ENCODE measurements at places on chromosomes 11 and 22.

GRCh38 chr11:85756401-85757200 lies 54.3 kb downstream of the SYTL2 start:
- no peak for DNase-seq

DNA sequence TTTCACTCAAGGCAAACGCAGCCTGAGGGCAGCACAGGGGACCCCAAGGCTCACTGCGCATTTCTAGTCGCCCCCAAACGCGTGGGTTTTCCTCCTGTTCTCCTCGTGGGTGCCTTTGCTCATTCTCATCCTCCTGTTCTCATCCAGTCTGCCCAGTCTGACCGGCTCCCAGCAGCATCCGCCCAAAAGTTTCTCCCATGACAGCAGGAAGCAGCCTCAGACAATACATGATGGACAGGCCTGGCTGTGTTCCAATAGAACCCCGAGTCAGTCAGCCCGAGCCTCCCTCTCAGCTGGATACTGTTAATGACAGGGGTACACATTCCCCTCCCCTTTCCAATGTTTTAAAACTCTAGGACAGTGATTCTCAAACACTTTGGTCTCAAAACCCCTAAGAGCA lies 22.5 kb upstream of the KRTAP5-7 start:
- DNase-seq = no peak

DNA sequence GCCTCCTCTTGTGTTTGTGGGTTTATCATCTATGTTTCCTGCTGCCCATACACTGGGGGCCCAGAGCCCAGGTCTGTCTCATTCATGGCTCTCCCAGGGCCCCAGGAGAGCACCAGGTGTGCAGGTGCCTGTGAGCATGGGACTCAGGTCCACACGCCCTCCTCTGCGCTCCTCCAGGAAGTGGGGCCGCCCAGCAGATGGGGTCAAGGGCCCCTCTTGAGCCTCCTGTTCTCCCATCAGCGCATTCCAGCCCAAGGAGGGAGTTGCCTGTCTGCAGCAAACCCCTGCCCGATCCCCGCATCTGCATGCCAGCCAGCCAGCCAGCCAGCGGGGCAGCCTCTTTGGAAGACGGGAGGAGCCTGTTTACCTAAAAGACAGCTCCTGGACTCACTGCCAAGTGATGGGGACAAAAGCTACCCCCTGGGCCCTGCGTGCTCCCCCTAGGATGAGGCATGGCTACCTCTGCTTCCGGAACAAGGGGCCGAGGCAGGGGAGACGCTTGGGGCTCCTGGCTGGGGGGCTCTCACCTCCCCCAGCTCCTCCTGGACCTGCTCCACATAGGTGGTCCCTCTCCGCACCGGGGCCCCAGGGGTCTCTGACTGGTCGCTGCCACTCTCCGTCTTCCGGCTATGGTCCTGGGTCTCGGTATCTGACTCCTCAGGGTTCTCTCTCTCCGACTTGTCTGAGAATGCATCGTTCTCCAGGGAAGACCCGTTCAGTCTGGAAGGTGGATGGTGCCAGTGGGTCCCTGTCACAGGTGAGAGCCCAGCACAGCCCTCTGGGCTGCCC lies 49.7 kb upstream of the CARS1 start:
- DNase-seq = no peak

DNA sequence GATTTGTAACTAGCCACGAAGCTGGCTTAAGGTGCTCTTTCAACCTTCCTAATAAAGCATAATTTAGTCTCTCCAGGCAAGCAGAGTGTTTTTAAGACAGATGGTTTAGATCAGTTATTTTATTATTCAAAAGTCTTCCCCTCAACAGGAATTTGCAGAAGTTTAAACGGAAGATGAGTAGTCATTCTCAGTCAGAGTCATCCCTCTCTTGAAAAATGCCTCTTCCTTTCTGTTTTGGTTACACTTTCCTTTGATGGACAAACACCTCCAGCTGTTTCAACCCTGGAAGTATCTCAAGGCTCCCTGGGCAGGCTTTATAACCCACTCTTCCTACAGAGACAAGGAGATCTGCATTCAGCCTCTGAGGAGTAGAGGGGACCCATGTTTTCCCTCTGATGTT lies 60.3 kb upstream of the POU2AF2 start:
- no peak for DNase-seq

GRCh38 chr11:75465701-75466531 lies 32.9 kb upstream of the KLHL35 start:
- DNase-seq = no peak

DNA sequence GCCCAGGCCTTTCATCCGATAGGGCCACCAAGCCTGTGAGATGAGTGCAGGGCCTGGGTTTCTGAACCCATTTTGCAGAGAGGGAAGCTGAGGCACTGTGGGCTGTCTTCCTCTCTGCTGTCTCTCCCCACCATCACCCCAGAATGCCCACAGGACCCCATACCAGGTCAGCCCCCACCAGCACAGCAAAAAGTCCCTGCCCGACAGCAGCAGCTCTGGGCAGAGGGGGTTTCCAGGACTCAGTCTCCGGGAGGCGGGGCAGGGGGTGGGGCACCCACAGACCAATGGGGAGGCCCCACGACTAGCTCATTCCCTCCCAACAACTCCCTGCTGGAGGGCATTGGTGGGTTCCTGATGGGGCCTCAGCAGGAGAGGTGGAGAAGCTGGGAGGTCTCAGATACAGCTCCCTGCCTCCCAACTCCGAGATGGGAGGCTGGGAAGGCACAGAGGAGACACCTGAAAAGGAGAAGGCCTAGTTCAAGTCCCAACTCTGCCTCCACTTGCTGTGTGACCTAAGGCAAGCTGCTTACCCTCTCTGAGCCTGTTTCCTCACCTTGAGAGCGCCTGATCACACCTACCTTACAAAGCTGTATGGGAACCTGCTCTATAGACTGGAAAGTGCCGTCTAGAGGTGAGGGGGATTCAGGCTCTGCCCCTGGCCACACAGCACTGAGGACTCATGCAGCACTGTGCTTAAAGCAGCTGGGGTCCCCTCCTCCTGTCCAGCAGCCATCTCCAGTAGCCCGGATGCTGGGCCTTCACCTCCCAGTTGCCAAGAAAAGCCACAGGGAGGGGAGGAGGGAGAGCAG lies 3.5 kb downstream of the CBX7 start:
- DNase-seq = peak; percentile 58

GRCh38 chr11:27205779-27206570 lies 157.0 kb downstream of the CCDC34 start:
- no peak for DNase-seq

DNA sequence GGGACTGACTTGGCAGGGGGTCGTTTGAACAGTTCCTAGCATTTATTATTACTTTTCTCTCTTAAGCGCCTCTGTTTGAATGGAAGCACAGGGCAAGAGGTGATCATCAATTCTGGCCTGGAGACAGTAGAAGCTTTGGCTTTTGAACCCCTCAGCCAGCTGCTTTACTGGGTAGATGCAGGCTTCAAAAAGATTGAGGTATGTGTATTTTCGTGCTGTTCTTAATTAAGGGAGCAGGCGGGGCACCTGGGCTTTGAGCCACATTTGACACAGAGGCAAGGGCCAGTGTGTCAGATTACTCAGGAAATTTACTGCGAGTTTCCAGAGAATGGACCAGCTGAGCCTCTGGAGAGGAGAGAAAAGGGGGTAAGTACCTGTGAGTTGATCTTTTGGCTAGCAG lies 102.4 kb upstream of the SORL1-AS1 start:
- no peak for DNase-seq

GRCh38 chr11:6362185-6362872 lies 27.9 kb upstream of the SMPD1 start:
- DNase-seq = peak; percentile 86

DNA sequence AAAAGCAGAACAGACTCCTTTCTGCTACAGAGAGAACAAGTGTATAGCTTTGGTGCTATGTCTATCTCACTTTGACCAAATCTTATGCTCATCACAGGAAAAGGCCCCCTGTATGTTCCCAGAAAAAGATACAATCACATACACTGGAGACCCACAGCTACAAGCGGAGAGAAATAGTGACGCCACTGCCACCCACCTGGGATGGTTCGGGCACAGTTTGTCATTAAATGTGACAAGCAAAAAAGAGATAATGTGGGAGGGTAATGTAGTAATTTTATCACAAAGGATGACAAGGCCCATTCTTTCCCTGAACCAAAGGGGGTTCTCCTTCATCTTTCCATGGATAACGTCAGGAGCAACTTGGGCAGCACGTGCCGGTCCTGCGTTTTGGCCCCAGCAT lies 32.0 kb downstream of the THOC5 start:
- DNase-seq = no peak

- DNase-seq = peak; percentile 91
These were observed 39.6 kb downstream of the ARRB1 start for GRCh38 chr11:75311858-75312288.

DNA sequence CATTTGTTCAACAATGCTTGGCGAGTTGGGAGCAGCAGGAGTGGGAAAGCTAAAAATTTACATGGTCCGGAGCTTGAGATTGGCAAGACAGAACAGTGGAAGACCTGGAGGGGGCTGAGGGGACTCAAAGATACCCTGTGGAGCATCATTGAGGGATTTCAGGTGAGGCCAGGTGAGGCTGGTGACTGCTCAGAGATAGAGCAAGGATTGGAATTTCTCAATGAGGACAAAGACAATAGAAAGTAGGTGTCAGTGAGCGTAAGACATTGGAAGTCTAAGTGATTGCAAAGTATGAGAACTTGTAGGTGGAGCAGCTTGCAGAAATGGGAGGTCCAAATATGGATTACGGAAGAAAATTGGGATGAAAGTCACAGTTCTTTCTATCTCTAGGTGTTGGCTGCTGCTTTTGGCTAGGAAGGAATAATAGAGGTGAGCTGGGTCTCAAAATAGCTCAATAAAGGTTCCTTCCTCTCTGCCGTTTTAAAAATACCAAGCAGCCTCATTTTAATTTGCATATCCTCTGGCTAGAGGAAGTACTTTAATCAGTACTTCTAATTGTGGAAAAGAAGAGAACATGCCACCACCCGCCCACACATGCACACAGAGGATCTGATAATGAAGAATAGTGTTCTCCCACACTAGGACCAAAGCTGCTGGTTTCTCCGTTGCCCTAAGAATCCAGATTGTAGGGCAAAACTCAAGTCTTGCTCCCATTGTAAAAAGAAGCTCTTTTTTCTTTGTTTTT lies 41.8 kb upstream of the SORL1-AS1 start:
- no peak for DNase-seq

GRCh38 chr11:113446112-113446511 lies 29.1 kb downstream of the DRD2 start:
- no peak for DNase-seq

GRCh38 chr11:17553249-17553546 lies 6.1 kb downstream of the OTOG start:
- DNase-seq = no peak

DNA sequence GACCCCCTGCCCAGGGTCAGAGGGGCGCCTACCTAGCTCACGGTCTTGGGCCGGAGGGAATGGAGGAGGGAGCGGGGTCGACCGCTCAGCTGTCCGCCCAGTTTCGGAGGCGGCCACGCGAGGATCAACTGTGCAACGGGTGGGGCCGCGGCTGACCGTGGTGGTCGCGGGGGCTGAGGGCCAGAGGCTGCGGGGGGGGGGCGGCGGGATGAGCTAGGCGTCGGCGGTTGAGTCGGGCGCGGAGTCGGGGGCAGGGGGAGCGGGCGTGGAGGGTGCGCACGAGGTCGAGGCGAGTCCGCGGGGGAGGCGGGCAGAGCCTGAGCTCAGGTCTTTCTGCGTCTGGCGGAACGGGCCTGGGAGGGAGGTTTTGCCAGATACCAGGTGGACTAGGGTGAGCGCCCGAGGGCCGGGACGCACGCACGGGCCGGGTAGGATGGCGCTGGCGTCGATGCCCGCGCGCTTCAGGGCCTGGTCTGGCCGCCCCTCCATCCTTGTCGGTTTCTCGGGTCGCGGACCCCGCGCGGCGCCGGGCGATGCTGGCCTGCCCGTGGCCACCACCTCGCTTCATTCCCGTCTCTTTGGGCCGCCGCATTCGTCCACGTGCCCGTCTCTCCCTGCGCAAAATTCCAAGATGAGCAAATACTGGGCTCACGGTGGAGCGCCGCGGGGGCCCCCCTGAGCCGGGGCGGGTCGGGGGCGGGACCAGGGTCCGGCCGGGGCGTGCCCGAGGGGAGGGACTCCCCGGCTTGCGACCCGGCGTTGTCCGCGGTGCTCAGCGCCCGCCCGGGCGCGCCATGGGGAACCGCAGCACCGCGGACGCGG lies at the start of gene DRD4:
DRD4 (plus strand) TSS at position 759 of the 822 bp plus-strand sequence; CDS start at position 795, 36 bp downstream.
- no peak for DNase-seq

DNA sequence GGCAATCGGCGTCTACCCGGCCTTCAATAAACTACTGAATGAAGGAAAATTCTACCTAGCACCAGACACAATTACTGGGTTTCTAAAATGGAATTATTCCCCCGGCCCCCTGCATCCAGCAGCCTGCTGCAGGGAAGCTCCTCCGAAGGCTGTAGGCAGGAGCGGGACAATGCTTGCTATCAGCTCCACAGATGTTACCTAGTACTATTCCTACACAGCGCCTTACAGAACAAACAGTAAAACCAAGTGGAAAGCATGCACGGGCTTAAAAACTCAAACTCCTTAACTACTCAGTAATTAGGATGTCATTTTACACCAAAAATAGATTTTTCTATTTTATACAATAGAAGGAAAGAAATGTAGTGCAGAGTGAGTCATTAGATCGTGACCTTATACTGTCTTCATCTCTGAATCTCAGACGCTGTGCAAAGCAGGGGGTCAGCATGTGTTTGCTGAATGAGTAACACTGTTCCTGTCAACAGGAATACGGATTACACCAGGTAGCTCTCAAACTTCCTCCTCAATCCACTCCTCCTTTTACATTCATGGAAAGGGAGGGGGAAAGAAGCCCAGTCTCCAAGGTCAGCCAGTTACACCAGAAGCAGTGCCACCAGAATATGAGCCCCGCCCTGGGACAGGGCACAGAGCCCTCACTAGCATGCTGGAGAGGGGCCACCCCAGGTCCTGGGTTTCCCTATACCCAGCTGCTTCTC lies 74.9 kb downstream of the PACSIN2 start:
- no peak for DNase-seq

GRCh38 chr11:84990141-84990540 lies 637.0 kb downstream of the DLG2 start:
- no peak for DNase-seq

GRCh38 chr11:63001456-63001855 lies 14.2 kb downstream of the SLC22A8 start:
- no peak for DNase-seq

DNA sequence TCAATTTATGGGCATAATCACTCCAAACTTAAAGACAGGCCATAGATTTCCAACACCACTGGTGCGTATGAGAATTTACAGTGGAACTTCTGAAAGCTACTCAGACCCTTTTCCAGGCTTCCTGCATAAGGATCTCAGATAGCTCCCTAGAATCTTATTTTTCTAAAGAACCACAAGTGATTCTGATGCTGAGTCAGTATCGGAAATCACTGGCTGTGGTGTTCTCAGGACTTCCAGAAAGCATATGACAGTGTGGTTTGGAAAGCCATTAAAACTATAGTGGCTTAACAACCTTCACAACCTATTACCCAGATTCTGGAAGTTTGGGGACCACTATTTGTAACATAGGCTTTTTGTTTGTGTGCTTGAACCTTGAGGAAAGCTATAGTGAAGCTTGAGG lies 756.0 kb downstream of the DLG2 start:
- DNase-seq = no peak

GRCh38 chr11:47768101-47768612 lies 1.0 kb upstream of the FNBP4 start:
- peak; percentile 66 for DNase-seq

- DNase-seq = no peak
These were observed 10.6 kb upstream of the C11orf58 start for GRCh38 chr11:16727806-16728205.

GRCh38 chr22:49991167-49991566 lies 21.4 kb downstream of the IL17REL start:
- no peak for DNase-seq

GRCh38 chr11:120168108-120168959 lies 30.4 kb upstream of the TRIM29 start:
- no peak for DNase-seq

Data from heart right ventricle (tissue), 16 donors.